C1 segment of cervical spinal cord (tissue), 14 donors: ENCODE measurements at places on chromosomes 7 and 10.

- DNase-seq, result no peak
Observed at GRCh38 chr10:6110136-6110535, 21.3 kb downstream of the RBM17 start.

GRCh38 chr7:155798673-155799439 is 13.4 kb downstream of the SHH start:
- DNase-seq, result no peak

DNA sequence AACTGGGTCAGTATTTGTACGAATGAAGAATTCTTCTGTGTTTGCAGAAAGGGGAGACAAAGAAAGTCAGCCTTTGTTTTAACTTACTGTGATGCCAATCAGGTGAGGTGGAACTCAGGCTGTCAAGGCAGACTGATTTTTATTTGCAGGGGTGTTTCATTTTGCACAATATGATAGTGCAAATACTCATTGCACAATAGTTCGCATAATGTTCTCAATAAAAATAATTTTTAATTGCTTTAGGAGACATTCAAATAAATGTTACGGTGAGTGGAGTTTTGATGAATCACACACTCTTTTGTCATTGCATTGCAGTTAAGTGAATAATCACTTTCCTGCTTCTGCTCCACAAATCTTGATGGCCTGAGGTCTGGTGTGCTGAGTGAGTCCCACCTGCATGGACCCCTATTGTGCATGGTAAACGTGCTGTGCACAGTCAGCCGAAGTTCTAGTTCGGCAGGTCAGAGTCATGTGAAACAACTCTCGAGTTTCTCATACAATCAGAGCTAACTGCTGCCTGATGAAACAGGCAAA is 141.3 kb upstream of the FZD8 start:
- no peak for DNase-seq

- DNase-seq, result no peak
Observed at GRCh38 chr10:119455609-119456434, 86.7 kb downstream of the RGS10 start.
